ENCODE measurements at places on chromosomes 12 and 14.

GRCh38 chr14:51014086-51014485, 69.8 kb upstream of the PYGL start:
- DNase-seq: peak; percentile 60

- no peak for DNase-seq
Observed at GRCh38 chr12:86729739-86730138, 473.5 kb upstream of the MGAT4C start.

DNA sequence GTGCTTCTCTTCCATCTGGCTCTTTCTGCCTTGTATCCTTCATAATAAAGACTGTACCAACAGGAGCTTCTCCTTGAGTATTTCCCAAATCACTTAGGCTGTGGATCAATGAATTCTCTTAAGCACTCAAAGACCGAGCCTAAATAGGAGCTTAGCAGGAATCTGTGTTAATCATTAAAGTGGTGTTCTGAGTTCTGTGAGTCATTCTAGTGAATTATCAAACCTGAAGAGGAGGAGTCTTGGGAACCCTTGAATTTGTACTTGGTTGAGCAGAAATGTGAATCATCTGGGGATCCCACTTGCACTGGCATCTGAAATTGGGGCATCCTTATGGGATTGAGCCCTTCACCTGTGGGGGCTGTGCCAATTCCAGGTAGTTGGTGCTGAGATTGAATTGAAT, 946.2 kb downstream of the BCL11B start:
- no peak for DNase-seq

DNA sequence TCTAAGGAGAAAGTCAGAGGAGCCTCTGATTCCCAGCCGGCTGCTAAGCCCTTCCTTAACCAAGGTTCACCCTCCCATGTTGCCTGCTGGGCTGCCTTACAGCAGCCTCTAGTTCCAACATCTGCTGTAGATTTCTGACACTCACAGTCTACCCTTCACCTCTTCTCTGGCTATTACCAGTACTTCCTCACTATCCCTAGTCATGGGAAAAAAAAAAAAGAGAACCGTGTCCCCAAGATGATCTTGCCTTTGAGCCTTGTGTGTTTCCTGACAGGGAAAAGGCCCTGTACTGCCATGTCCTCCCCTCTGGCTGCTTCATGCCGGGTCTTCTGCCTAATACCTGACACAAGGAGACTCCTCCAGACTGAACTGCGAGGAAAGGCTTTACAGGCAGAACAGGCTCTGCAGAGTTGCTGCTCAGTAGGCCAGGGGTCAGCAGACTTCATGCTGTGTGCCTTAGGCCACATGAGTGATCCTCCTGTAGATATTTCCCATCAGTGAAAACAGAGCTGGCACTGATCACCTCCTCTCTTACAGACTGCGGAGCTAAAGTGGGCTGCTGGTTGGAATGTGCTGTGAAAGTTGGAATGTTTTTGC, 46.8 kb downstream of the PRKCH start:
- DNase-seq: no peak

DNA sequence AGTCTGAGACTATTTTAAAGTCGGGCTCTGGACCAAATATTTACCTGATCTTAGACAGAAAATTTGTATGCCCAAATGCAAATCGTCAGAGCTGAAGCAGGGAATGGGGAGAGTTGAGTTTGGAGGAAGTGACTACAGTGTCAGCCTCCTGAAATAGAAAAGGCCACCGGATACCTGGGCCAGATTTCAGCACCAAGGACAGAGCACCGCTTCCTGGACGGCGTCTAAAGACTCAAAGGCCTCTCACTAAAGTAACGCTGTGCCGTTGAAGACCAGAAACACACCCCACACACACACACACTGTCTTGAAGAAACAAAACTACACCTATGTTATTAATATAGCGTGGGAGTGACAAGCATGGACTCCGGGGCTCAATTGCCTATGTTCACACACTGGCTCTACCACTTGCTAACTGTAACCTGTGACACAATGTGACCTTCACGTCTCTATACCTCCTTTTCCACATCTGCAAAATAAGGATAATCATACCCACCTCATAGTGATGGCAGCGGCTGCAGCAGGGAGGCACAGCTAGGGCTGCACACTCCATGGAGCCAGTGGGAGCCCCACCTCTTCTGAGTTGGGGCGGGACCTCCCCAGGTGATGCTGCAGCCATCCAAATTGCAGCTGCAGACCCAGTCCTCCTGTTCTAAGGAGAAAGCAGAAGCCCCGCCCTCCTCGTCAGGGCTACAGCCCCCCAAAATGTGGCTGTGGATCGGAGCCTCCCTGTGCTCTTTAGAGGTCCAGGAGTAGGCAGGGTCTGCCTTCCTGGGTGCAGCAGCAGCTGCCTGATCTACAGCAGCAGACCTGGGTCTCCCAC, 35.6 kb downstream of the KRT76 start:
- peak; percentile 55 for DNase-seq

- no peak for DNase-seq
Observed at GRCh38 chr12:124888260-124888659, 24.6 kb upstream of the SCARB1 start.

DNA sequence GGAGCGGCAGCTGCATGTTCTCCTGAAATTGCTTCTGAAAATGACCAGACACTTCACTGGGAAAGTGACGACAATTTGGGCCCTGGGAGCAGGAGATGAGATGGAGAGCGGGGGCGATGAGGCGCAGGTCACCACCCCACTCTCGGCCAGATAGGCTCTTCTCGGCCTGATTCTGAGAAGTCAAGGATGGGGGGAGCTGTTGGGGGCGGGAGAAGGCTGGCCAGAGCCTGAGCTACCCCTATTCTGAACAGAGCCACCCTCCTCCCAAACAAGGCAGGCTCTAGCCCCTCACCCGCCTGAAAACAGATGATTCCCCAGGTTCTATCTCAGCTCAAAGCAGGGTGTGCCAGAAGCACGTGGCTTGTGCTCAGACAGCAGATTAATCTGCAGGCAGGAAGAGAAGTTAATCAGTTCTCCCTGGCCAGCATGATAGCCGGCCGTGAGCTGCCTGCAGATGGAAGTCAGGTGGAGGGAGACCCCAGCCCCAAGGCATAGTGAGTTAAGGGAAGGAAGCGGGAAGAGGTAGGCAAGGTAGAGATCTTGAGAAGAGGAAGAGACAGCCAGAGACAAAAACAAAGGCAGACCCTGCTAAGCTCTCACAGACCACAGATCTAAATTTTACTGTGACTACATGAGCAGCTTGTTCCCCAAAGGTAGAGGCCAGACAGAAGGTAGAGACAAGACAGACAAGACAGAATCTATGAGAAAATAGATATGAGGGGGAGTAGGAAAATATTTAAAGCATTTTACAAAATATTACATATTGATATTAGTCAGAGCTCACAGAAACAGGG, 10.9 kb upstream of the TAC3 start:
- DNase-seq: no peak

- DNase-seq: peak; percentile 49
Observed at GRCh38 chr14:100376751-100377171, 53.6 kb downstream of the SLC25A47 start.

DNA sequence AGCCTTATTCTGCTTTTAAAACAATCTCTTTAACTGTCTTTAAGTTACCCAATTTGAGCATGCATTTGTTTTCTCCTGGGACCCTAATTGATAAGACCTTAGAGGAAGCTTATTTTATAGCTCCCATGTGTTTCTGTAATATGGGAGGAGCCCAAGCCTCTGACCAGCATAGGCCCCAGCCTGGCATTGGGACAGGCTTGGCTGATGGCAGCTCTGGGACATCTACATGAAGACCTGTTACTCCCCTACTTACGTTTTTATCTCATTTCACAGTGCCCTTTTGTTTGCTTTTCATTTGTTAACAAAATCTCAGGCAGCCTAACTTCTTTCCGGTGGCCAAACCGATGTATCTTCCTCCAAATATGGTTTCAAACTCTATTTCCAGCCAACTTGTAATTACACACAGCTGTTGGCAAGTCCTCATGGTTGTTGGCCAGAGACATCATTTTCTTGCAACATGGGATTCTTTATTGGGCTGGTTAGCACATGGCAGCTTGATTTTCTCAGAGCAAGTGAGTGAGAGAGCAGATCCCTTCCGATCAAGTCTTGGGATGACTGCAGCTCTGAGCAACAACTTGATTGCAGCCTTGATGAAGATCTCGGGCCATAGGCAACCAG, 1117.5 kb downstream of the AACS start:
- peak; percentile 2 for DNase-seq

- no peak for DNase-seq
Observed at GRCh38 chr12:94658931-94659330, 8.6 kb upstream of the TMCC3 start.

DNA sequence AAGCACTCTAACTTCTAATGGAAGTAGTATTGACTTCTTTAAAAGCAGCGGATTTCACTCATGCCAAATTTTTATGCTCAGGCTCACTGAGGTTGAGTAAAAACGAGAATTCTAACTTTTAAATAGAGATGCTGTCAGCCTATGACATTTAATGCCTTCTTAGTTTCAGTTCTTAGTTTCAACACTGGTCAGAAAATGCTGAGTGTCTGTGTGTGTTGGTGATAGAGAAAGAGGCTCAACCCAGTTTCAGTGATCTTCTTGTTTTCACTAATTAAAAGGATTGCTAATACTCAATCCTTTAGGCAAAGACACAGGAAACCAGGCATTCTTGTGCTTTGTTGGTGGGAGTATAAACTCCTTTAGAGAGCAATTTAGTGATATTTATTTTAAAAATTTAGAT, 31.0 kb downstream of the PEBP1 start:
- no peak for DNase-seq

DNA sequence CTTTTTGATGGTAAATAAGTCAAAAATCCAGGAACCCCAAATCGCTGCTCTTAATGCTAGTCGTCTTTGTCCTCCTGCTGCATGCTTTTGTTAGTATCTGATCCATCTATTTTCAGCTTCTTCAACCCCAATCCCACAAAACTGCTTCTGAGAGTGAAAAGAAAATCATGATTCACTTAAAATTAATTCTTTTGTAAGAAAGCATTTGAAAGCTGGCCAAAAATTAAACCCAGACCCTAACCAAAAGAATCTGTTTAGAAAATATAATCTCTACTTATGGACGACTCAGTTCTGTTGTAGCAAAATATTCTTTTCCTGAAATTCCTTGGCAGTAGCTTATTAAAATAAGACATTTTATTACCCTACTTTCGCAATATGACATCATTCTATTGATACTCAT, 443.6 kb upstream of the SYT1 start:
- DNase-seq: peak; percentile 24

DNA sequence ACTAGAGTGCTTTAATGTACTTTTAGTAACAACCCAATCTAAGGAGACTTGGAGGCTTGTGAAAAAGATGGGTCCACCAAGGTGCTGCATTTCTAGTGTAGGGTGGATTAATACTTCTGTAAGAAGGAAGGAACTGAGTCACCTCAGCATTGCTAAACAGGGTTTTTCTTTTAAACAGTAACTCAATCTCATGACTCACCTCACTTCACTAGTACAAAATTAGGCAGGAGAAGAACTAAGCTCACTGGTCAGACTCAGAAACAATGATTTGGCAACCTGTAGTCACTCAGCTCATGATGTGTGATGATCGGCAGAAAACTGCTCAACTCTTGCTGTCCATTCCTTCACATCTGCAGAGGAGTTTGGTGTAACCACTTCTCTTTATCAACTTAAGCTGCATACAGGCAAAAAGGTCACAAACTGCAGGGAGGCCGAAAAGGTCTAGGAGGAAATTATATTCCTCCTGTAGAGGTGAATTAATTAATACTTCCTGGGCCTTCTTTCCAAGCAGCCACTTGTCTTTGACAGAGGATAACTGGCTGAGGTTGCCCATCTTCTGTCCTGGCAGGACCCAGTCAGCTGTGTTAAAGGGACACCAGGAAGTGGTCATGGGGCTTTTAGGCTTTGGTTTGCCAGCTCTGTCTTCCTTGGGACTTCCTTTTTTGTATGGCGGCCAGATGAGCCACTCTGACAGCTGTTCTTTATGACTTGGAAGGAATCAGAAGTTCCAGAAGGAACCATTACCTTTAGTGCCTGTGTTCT, 466.9 kb downstream of the FUT8 start:
- DNase-seq: peak; percentile 7

DNA sequence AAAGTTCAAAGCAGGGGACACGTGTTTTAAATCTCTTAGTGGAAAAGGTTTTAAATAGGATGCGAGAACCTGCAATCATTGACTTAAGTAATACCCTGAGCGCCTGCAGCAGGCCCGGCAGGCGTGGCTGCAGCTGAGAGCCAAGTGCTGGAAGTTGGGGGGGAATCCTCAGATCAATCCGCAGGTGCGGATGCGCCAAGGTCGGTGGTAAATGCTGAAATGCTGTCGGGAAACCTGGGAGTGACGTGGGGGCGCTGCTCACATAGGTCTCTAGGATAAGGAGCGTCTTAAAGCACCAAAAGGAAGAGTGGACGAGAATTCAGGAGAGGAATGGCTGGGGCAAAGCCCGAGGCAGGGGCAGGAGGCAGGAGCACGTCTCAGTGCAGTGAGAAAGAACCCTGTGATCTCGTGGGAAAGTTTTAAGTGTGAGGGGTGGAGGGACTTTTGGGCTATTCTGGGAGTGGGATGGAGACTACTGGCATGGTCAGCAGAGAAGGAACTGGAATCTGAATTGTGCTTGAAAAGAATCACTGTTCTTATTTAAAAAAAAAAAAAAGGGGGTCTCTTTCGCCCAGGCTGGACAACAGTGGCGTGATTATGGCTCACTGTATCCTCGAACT, 883 bp upstream of the CDCA4 start:
- peak; percentile 55 for DNase-seq

DNA sequence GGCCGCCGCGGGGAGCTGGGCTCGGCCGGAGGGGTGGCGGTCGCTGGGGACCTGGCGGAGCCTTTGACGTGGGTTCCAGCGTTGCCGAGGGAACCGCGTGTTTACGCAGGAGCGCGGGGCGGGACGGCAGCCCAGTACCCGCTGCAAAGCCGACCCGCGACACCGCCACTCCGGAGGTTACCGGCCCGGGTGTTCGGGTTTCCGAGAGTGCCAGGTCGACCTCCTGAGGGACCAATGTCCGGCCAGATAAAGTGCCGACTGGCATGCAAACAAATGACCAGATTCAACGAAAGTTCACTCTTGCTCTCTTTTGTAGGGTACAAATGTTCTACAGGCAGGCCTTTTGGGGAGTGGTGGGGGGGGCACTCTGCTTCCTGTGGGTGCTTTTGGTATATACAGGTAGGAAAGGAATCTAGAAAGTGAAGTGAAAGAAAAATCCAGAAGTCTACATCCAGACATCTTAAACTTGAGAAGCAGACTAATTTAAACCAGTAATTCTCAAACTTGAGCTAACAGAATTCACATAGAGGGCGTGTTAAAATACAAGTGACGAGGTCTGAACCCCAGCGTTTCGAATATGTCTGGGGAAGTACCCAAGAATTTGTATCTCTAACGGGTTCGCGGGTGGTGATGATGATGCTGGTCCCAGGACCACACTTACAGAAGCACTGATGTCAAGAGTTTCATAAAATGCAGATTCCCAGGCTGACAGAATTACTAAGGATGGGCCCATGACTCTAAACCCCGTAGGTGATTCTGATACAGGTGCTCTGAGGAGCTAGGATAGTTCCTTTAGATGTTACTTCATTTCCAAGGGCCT, at the start of gene GPR135:
Gene GPR135, minus strand, starts transcription at position 65 of the 820 bp plus-strand sequence. CDS start 154 bp downstream, outside the sequence.
- DNase-seq: no peak

GRCh38 chr12:100515968-100516367, 42.3 kb downstream of the NR1H4 start:
- no peak for DNase-seq

DNA sequence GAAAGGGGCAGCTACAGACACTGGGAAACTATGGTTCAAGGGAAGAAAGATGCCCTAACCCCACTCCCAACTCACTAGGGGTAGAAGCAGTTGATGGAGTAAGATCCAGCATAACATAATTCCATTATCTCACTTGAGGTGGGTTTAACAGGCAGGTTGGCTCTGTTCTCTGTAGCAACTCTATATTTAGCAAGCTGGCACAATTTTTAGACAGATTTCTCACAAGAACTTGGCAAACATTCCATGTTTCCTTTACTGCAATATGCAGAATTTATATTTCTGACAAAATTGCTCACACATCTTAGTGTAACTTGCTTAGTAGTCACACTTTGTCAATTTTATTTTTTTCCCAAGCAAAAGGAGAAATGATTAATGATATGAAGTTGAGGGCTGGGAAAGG, 475.4 kb downstream of the RMST start:
- no peak for DNase-seq
